Cardiac septum (tissue), 1 donor: ENCODE measurements at places on chromosomes 5 and 9.

DNA sequence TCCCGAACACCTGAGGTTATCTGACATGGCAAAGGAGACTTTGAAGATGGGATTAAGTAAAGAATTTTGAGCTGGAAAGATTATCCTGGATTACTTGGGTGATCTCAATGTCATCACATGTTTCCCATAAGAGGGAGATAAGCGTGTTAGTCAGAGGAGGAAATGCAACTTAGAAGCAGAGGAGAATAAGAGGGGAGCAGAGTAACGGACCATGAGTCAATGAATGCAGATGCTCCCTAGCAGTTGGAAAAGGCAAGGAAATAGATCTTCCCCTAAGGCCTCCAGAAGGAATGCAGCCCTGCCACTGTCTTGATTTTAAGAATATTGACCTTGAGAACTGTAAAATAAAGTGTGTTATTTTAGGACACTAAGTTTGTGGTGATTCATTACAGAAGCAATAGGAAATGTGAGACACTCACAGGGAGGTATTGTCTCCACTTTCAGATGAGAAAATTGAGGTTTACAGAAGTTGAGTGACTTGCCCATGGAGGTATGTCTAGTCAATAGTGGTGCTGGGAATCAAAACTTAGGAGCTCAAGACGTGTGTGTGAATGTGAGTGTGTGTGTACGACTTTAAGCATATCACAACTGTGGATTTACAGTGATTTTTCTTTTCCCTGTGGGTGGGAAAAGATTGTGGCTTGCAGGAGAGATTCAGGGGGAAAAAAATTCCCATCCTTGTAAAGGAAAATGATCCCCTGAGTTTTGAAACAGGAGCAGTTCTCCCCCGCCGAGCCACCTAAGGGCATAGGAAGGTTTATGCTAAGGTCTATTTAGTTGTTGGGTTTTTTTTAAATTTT is 125.3 kb downstream of the TRIM32 start:
- no peak for DNase-seq

DNA sequence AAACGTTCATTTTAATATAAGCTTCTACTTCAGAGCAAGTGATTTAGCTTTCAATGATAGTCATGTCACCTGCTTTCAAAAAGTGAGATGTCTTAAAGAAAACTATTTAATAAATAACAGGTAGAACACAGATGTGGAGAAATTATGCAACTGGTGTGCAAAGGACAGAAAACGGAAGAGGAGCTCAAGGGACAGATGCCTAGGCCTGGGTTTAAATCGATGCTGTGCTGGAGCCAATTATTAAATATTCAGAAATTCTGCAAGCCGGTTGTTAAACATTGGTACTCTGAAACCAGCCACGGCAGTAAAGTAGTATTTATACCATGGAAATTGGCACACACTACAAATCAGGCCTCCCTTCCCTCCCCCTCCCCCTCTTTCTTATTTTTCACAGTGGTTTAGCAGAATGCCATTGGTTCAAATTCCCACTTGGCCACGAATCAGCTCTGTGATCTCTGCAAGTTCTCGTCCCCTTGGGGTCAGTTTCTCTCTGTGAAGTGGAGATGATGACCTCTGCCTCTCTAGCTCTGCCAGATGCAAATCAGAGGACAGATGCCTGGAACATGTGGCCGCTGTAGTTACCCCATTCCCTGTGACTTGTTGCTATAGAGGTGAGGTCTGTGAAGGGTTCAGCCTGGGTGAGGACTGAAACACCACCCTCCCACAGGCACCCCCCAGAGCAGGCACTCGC is 6.2 kb upstream of the RNF130 start:
- no peak for DNase-seq

DNA sequence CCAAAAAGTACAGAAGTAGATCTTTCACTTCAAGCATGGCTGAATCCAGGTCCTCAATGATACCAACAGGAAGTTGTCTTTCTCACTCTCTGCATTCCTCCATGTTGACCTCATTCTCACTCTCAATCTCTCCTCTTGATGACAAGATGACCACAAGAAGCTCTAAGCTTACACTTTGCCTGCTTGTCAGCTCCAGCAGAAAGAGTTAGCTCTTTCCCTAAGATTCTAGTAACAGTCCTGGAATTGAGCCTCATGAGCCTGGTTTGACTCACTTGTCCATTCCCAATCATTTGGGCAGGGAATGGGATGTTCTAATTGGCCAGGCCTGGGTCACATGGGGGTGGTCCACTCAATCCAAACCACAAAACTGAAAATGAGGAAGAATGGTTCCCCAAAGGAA is 3.3 kb upstream of the CLTA start:
- no peak for DNase-seq

DNA sequence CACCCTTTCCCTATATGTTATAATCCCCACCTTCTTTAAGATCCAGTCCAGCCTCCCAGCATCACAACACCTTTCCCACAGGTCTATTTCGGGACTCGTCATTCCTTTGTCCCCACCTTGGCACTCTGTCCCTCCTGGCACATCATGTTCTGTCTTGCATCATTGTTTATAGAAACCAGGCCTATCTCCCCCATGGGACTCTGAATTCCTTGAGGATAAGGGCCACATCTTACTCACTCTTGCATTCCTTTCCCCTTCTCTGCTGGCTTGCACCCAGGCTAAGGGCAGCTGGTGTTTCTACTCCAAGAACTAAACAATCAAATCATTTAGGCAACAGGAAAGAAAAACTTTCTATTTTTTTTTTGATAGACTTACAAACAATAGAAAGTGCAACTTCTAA is 205.7 kb downstream of the AGTPBP1 start:
- no peak for DNase-seq

GRCh38 chr5:135343413-135343812 is 55.6 kb downstream of the MACROH2A1 start:
- no peak for DNase-seq

DNA sequence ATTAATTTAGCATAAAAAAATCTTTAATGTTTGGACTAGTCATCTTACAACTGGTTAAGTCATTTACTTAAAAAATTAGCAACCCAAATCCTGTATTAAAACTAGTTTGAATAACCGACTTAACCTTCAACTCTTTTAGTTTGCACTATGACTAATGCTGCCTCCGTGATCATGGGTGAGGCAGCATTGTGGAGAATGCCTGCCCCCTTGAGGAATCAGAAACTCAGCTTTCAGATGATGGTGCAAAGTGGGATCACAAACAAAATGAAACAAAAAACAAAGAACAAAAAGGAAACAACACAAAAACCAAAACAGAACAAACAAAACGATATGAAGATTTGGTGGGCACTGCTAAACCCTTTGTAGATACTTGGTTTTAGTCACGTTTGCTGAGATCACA is 127.0 kb upstream of the PALM2AKAP2 start:
- DNase-seq, result no peak

- no peak for DNase-seq
These were observed 181.0 kb upstream of the CLINT1 start for GRCh38 chr5:158039911-158040347.

- no peak for DNase-seq
These were observed 100.5 kb downstream of the INIP start for GRCh38 chr9:112617371-112617770.

DNA sequence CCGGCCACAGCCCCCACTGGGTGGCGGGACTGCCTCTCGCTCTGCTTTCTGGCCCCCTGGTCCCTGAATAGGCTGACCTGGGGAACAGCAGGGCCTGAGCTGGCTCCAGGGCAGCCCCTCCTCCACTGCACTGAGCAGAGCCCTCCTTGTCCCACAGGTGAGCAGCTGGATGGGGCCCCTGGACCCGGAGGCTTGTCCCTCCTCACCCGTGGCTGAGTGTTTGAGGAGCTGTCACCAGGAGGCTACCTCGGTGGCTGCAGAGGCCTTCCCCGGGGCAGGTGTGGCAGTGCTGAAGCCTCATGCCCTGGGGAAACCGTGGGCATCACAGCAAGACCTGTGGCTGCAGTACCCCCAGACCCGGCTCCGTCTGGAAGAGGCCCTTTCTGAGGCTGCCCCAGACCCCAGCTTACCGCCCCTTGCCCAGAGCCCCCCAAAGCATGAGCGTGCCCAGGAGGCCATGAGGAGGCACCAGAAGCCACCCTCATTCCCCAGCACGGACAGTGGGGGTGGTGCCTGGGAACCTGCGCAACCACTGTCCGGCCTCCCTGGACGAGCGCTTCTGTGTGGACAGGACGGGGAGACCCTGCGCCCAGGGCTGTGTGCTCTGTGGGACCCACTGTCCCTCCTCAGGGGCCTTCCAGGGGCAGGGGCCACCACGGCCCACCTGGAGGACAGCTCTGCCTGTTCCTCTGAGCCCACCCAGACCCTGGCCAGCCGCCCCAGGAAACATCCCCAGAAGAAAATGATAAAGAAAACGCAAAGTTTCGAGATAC is 28.5 kb upstream of the LRRC14B start:
- peak; percentile 66 for DNase-seq

DNA sequence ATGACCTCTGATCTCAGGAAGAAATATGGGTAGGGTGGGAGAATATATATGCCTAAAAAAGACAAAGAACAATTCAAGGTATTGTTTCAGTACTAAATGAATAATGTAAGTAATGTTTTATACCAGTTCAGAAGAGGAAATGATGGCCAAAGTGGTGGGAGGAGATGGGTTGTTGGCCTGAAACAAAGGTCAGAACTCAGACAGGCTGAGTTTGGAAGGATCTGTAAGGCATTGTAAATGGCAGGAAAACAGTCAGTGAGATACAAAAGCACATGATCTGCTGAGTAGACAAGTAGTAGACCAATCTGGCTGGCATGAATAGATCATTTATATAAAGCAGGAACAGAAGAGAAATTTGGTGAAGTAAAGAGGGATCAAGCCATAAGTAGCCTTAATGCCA is 175.8 kb upstream of the PLCXD3 start:
- no peak for DNase-seq

- DNase-seq, result no peak
These were observed 657 bp upstream of the PCDH12 start for GRCh38 chr5:141958546-141959172.

DNA sequence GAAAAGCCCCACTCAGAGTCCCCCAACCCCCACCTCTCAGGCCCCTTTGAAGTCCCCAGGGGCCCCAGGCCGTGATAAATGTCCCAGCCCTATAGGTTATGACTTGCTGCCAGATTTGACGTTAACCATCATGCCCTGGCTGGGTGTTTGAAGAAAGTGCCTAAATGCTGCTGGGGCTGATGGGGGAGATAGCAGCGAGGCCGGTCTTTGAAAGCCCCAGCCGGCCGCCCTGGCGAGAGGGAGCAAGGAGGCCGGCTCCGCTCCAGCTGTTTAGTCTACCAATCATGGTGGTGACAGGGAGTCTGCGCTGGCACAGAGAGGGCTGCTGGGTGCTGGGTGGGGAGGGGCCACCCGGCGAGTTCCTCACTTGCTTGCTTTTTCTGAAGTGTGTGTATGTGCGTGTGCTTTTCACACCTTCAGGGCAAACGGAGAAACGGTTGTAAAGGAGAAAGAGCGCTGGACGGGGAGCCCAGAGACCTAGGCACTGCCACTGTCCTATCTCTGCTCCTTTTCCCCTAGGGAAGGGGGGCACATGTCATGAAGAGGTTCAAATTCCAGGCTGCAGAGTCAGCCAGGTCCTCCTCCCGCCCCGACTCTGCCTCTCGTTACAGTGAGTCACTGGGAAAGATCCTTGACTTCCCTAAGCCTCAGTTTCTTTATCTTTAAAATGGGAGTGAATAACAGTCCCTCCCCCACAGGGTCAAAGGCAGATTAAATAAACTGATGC is 126.1 kb upstream of the HAND1 start:
- DNase-seq, result no peak

- DNase-seq, result no peak
These were observed 26.6 kb downstream of the WNT8A start for GRCh38 chr5:138110266-138110963.

DNA sequence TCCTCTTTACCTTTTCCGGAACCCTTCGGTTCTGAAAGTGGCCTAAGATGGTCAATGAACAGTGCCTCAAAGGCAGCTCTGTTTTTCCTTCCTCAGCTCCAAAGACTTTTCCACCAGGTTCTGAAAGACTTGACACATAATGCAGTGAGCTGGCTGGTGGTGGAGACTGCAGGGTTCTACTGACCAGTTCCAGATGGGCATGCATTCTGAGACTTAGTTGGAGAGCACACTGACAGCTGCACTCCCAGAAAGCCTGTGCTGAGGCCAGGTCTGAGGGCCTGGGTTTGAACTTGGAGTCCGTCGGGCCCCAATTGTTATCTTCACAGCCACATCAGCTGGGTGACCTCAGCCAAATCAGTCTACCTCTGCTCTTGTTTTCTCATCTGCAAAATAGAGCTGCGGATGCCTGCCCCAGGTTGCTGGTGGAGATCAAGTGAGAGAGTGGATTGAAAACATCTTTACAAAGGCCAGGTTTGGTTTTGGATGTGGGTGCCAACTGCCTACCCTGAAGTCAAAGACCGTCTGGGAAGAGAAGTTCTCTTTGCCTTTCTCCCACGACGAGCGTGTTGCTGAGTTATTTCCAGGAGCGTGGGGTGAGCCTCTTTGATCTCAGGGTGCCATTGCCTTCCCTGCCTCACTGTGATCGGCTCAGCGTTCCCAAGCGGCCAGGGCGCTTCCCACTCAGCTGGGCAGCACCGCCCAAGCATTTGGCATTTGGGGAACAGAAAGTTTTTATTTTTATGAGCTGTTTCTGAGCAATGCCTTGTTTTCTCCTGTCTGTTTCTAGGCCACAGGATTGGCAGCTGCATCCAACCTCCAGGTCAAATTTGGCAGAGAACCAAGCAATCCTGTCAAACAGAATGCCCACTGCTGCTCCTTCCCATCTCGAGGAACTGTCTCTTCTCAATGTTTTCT is 54.9 kb downstream of the RAD23B start:
- no peak for DNase-seq

DNA sequence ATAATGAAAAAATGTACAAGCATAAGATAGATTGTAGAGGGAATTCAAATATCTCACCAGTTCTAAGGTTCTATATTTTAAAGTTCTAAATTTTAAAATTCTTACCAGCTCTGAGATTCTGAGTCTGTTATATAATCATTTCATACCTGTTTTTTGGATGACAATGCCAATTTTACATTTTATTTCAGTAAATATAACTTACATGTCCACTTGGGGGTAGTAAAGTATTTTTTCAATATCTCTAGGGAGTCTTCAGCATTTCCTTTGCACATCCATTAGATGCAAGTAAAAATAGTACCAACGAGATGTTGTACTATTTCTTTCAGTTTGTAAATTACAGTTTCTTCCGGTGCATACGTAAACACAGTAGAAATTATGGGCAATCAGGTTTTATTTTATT is 25.7 kb downstream of the NMUR2 start:
- DNase-seq, result no peak

DNA sequence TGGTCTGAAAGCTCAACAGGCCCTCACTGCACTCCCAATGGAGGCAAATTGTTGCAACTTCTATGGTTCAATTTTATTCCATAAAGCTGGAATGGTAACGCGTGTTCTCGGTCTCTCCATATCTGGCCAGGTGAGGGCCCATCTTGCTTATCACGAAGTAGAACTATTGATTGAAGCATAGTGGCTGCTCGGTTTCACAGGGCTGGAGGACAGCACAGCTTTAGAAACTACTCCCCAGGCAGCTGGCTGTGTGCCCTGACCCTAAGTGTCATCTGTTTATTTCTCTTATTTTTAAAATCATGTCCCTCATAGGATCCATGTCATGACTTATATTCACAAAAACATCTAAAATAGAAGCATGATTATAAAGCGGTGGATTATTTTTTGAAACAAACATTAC is 223.4 kb downstream of the NPR3 start:
- no peak for DNase-seq
